ENCODE measurements at places on chromosomes 1 and 21.

DNA sequence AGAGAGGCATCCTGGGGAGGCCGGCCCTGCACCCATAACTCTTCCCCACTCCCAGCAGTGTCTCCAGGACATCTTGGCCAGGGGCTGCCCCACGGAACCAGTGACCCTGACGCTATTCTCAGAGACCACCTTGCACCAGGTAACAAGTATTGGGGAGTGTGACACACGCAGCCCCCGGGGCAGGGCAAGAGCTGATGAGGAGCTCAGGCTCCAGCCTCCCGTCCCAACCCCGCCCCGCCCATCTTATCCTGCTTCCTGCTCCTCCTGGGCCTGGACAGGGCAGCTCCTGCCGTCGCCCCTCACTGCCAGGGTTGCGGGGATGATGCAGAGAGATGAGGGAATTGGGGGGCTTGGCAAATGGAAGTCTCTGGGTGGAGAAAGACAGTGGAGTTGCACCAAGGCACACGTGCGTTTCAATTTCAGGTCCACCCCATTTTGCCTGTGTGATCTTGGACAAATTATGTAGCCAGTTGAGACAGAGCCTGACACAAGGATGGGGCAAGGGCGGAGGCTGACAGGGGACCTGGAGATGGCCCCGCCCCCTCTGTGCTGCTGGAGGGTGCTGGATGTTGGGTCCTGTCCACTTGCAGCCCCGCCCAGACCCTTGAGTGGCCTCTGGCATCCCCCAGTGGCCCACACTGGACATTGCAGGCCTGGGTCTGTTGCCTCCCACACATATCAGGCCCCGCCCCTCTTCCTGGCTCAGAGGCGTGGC is 10.7 kb downstream of the CLCNKA start:
- peak; percentile 40 for DNase-seq

DNA sequence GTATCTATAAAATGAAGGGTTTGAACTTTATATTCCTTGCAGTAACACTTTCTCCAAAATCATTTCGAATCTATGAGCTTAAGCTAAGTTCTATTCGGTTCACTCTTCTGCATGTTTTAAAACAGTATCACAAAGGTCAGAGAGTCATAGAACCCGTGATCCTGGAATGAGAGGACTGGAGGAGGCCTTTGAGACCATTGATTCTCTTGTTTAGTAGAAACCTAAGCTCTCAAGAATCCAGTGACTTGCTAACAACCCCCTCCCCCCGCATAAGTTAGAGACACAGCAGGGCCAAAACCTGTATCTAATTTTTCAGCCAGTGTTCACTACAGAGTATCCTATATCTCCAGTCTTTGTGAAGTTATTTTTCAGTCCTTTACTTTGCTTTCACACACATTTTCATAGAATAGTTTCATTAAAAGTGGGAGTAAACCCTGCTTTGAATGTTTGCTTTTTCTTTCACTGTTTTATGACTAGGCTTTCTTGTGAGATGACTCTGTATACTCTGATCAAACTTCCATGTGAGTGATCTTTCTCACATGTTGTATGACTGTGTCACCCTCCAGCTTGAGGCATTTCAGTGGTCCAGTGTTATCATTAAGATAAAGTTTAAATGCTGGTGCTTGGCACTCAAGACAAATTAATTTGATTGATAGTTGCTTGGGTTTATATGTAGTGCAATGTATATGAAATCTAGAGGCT is 275.4 kb upstream of the SGIP1 start:
- no peak for DNase-seq

DNA sequence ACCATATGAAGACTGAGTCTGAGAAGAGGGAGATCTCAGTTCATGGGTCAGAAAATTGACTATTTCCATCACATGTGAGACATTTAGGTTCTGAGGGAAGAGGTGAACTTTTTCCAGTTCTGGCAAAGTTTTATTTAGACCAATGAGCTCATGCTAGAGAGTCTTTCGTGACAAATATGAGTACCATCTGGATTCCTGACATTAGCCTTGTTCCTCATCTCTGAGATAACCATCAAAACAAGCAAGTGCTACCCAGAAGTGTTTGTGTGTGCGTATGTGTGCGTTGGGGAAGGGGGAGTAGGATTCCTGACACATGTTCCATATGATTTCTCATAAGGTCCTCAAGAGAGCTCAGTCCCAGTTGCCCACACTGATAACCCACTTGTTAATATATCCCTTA is 120.6 kb downstream of the FASLG start:
- DNase-seq, result no peak

- no peak for DNase-seq
These were observed 18.1 kb downstream of the TSEN15 start for GRCh38 chr1:184069675-184070074.

All from activated CD8-positive, alpha-beta memory T cell treated with anti-CD3 and anti-CD28 coated beads for 48 hours (primary cell).